Left lung (tissue), 14 donors: ENCODE measurements at places on chromosomes 5 and 9. TPM values are rescaled to one million over a fixed set of nuclear protein-coding genes. Genes with fewer than 3 reads are reported as not detected.

DNA sequence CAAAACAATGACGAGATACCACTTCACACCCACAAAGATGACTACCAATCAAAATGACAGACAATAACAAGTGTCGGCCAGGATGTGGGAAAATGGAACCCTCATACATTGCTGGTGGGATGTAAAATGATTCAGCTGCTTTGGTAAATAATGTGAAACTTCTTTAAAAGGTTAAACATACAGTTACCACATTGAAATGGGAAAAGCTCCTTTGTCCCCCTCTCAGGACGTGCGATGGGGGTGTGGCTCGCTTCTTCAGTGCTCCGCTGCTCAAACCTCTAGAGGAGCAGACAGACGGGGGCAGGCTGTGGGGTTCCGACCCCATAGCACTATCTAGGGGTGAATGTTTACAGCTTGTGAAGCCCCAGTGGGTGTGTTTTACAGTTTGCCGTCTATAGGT lies 8.0 kb upstream of the PLPP6 start:
- DNase-seq = no peak

- no peak for DNase-seq
Measured at GRCh38 chr5:128913551-128913950, 51.7 kb upstream of the SLC27A6 start.

DNA sequence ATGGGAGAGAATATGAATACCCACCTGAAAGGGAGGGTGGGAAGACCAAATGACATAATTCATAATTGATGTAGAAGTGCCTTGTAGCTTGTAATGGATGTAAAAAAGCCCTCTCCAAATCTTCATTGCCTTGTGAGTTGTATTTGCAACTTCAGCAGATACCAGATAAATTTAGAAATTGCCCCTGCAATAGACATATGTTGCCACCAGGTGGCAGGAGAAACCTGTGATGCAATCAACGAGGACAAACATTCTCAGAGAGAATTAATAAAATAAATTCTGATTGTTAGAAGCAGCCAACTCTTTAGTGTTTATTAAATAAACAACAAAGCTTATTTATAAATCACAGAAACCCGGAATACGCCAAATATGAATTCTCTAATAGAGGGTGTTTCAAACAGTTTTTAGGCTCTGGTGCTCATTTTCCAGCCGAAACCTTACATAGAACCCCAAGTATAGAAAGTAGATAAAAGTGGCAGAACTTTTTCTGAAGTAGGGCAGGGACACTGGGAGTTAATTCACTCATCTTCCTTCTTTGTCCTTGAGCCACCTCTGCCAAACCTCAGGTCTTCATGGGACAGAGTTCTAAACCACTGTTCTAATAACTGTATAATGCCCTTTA lies 147.8 kb downstream of the TMEM38B start:
- no peak for DNase-seq

GRCh38 chr9:89352451-89352850 lies 34.2 kb downstream of the SECISBP2 start:
- DNase-seq = no peak

The KCNIP1 gene
- total RNA-seq = 0.52 TPM

The PCDHA9 gene
- total RNA-seq = 0.20 TPM

The INSL6 gene
- total RNA-seq = not detected

The HRH2 gene
- 4.1 TPM for total RNA-seq
